ENCODE measurements at places on chromosomes 6 and 20.

DNA sequence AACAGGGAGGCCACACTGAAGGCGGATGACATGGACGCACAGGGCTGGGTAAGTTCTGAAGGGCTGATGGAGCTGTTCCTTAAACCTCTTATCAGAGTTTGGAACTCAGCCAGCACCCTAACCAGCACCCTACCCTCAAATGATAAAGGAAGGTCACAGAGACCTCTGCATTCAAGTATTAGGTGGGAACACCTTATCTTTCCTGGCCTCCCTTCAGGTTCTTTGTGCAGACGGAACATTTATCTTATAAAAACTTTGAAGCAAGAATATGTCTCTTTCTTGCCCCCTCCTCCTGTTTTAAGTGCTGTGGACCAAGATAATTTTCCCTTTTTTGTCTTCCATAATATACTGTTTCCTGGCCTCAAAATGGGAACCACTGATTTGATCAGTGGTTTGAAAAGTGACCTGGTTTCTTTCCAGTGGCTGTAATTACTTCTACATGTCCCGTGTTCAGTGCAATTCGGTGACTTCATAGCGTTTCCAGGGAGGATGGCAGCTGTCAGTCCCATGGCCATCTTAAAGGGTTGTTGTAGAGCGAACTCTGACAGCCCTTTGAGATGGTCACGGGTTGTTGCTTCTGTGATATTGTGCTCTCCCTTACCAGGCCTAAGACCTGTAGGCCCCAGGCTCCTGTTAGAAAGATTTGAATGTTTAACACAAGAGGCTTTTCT is 213.2 kb upstream of the MYLIP start:
- no peak for DNase-seq

GRCh38 chr20:50911716-50912115 is 19.5 kb downstream of the ADNP start:
- no peak for DNase-seq

GRCh38 chr6:148530394-148530953 is 187.8 kb downstream of the SASH1 start:
- no peak for DNase-seq

GRCh38 chr6:169513478-169514193 is 188.2 kb downstream of the WDR27 start:
- no peak for DNase-seq

- no peak for DNase-seq
Measured at GRCh38 chr6:150767571-150768018, 97.9 kb upstream of the MTHFD1L start.

GRCh38 chr6:83057705-83058321 is 7.8 kb downstream of the UBE3D start:
- no peak for DNase-seq

- DNase-seq, result no peak
Measured at GRCh38 chr20:8809107-8809953, 259.6 kb upstream of the PLCB4 start.

- no peak for DNase-seq
Measured at GRCh38 chr20:50020288-50020687, 37.5 kb downstream of the SNAI1 start.

DNA sequence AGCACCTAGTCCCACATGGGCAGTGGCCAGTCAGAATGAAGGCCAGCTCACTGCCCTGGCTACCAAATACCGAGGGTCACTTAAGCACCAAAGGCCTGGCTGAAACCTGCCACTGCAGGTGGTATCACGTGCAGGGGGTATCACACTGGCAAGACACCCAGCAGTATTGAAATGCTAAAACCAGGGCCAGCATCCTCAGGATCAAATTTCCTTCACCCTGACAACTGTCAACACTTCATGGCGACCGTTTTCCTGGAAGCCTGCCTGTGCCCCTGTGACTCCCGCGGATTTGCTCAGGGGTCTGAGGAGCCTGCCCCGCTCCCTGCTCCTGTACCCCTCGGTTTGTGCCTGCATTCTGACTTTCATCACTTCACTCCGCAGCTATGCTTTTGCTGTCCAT is 151.1 kb downstream of the TTLL2 start:
- no peak for DNase-seq

GRCh38 chr6:13319891-13320564 is 8.3 kb downstream of the TBC1D7 start:
- DNase-seq, result no peak

- no peak for DNase-seq
Measured at GRCh38 chr6:13702809-13703302, 8.8 kb downstream of the RANBP9 start.

DNA sequence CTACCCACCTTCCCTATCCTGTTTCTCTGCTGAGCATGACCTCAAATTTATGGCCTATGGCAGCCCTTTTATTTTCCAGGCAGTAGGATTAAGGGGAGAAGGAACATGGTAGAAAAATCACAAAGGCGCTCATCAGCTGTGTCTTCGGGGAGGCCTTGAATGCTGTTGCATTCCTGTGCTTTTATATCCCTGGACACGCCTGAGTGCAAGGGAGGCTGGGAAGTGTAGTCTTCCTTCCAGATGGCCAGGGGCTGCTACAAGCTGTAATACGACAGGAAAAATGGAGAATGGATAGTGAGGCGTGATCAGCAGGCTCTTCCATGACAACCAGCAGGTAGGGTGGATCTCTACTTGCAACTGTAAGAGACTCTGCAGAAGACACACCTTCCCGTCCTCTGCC is 210.9 kb upstream of the GGTLC1 start:
- no peak for DNase-seq

GRCh38 chr6:107108201-107108890 is 7.0 kb downstream of the BEND3 start:
- DNase-seq, result no peak

DNA sequence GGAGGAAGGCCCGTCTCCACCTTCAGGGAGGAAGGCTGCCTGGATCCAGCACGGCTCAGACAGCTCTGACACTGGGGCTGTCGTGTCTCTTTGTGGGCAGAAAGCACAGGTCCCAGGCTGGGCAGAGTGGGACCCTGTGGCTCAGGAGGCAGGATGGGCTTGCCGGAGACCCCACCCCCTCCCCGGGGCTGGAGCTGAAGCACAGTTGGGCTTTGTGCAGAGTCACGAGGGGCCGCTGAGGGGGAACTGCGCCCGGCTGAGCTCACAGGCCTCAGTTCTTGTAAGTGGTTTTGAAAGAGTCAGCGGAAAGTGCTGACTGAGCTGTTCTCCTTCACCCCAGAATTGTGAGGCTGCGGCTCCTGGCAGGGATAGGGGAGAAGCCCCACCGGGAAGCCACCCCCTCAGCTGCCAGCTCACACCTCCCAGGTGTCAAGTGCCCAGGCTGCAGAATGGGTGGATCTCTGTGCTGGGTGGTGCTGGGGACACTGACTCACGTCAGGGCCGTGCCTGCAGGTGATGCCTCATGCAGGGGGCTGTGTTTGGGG is 145.5 kb upstream of the RNF24 start:
- no peak for DNase-seq

DNA sequence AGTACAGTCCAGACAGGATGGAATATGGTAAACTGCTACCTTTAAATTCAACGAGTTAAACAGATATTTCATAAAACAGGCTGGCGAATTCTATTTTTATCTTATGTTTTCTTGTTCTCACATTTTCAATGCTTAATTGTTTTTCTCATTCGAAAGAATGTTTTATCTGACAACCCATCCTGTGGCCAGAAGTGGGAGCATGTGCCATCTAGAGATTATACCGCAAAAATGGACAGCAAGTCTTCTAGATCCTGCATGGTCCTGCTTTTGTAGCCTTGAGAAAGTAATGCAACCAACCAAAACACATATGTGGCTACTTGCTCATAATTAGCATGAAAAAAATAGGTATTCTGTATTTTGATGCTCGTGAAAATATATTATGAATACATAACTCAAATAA is 30.7 kb downstream of the TUBB2B start:
- no peak for DNase-seq

- no peak for DNase-seq
Measured at GRCh38 chr20:32114305-32114960, 4.9 kb downstream of the TM9SF4 start.

- DNase-seq, result no peak
Measured at GRCh38 chr6:17432356-17432755, 39.0 kb downstream of the CAP2 start.

DNA sequence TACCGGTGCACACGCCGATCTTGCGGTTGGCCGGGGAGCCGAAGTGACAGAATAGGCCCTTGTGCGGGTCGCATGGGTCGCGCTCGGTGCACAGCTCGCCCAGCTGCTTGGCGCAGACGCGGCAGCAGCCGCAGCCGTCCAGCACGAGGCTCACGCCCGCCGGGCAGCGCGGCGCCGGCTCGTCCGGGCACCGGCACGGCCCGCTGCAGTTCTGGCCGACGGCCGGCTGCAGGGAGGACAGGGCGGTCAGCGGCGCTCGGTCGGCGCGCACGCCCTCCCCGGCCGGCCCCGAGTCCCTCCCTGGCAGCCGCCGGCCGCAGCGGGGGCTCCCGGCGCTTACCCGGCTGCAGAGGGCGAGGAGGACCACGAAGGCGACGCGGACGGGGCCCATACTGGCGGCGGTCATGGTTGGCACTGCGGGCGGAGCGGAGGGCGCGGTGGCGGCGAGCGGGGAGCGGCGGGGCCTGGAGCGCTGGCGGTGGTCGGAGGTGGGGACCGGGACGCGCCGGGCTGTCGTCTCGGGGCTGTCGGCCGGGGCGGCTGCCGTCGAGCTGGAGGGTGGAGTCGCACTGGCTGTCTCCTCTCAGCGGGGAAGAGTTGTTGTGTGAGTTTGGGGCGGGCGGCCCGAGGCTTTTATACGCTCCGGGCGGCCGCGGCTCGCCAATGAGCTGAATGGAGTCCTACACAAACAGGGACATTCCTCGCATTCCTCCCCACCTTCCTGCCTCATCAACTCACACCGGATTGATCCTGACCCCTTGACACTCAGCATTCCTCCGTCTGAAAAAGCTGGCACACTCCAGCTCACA is at the start of gene CCN2:
TSS of gene CCN2 (minus strand) at position 606 of the 809 bp plus-strand sequence. CDS start at position 406, 200 bp downstream.
- DNase-seq, result no peak

DNA sequence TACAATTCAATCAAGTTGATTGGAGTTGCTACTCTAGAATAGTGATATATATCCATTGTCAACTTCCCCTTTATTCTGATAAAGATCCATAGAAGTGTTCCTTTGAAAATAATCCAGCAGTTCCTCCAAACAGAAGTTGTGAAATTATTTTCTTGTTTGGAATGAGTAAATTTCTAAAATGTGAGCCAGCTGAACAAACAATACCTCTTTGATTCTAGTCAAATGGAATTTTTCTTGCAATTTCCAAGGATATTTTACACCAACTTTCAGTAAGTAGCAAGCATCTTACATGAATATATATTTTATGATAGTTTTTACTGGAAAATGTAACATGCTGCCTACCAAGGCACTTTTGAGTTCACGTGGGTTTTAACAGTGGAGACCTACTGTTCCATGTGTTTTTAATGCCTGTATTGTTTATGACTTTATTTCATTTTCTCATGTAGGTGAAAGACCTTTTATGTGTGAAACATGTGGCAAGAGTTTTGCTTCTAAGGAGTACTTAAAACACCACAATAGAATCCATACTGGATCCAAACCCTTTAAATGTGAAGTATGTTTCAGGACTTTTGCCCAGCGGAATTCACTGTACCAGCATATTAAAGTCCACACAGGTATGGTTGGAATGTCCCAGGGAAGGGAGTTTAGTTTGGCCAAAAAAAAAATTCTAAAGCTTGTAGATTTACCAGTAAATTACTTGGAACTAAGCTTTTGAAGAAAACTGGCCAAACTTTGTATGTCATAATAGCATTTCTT is 6.5 kb downstream of the GZF1 start:
- no peak for DNase-seq

DNA sequence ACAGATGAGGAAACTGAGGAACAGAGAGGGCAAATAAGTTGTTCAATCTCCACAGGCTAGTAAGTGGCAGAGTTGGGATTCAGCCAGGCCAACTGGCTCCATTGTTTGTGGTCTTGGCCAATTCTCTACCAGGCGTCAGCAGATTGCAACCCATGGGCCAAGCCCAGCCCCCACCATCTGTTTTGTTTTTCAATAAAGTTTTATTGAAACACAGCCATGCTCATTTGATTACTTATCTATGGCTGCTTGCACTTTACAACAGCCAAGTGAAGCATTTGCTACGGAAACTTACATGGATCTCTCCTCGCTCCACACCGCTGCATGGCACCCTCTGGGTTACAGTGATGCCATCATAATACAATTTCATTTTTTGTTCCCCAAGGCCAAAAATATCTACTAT is 90.8 kb downstream of the ZNF217 start:
- no peak for DNase-seq

DNA sequence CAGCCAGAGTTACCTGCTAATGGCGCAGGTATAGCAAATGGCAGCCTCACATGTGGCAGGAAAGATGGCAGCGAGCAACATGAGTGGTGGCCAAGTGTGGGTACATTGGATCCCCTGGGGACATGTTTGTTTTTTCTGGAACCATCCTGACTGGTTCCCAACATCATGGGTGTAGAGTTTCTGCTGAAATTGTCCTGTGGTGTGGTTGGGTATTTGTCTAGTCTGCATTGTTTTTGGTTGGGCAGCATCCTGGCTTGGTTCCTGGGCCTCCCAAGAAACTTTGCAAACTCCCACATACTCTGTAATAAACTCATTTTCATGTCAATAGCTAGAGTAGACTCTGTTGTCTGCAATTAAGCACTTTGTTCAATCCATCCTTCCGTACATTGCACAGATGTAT is 282.6 kb downstream of the CDC5L start:
- DNase-seq, result no peak

DNA sequence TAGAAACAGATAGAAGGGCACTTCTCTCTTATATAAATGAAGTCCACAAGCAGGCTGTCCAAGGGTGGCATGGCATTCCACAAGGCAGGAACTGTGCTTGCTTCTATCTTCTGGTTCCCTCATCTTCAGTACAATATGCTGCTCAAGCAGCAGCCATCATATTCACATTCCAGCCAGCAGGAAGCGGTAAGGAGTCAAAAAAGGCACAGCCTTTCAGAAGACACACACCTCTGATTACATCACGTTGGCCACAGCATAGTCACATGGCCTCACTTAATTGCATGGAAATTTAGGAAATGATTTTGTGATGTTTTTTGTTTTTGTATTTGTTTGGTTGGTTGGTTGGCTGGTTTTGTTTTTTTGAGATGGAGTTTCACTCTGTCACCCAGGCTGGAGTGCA is 19.0 kb downstream of the REM1 start:
- no peak for DNase-seq

DNA sequence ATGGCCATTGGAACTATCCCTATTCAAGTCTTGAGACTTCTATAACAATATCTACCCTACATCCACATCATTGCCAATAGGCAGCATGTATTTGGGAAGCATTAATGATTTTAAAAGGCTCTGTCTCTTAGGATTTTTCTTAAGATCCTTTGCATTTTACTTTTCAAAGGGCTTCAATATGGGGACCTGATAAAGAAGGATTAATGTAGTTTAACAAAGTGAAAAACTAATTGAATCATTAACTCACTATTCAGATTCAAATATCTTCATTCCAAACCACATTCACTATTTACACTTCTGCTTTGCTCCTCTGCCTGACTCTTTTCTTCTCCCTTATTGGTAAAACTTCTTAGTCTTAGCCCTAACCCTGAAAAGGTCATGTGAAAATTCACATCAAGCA is 333.0 kb downstream of the EPHA7 start:
- no peak for DNase-seq

Measured in stimulated activated CD8-positive, alpha-beta memory T cell treated with anti-CD3 and anti-CD28 coated beads, Interleukin-12 subunit alpha, Interleukin-12 subunit beta, amount 100 ng/mL, for 4 hours (primary cell).